ENCODE measurements at places on chromosomes 3 and 15.

DNA sequence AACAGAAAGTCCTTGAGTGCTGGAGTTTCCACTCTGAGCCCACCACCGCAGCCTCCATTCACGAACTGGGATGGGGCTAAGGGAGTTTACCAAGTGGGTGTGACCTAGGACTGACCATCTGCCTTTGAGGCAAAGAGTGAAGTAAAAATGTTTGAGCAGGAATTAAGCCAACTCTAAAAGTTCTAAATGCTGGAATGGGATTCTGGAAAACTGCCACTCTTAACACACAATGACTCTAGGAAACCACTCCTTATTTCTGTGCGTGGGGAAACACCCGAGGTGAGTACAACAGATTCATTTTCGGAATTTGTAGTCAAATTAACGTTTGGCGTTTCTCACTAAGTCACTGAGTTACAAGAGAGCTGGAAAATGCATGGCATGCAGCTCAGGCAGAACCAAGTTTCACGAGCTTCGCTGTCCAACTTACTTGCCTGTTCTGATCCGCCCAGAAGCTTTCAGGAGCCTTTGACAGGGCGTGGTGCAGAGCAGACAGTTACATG, 31.6 kb downstream of the ISL2 start:
- DNase-seq, result no peak

DNA sequence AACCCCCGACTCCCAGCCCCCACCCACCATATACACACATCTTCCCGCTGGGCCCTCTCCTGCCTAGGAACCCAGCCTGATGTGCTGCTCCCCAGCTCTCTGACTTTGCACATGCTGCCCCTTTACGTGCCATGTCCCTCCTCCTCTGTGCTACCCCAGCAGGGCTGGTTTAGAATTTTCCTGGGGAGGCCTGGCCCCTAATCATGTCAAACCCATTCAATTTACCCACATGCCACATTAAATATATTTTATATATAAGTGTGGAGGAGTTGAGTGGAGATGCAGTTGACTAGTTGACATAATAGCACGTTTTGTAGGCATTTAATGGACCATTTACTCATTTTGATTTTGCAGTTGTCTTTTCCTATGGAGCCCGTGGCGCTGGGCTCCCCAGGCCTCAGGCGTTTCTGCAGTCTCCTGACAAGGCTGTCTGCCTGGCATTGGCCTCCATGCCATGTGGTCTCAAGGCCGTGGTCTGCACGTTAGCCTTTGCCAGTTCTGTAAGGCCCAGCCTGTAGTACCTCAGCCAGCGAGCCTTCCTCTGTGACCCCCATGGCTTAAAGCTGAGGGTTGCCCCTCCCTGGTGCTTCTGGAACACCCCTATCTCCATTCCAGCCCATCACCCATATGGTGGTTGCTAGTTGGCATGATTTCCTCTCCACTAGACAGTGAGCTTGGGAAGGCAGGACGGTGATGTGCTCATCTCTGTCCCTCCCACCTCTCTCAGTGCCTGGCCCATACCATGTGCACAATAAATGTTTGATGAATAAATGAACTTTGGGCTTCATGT, 155.8 kb downstream of the TLE3 start:
- no peak for DNase-seq

DNA sequence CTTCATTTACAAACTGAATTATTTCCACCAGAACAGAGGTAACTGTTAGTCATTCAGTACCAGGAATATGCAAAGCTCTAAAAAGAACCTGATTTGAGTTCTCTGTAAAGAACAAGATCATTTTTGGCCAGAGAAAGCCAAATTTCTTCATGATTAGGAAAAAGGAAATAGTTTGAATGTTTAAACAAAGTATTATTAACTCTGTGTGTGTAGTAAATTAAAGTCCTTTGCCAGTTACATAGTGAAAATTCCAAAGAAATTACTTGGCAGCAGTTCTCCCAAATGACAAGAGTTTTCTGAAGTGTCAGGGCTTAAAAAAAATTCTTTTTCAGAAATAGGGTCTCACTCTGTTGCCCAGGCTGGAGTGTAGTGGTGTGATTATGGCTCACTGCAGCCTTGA, 24.5 kb downstream of the QTRT2 start:
- DNase-seq, result no peak

GRCh38 chr3:122975163-122975923, 52.2 kb downstream of the SEMA5B start:
- DNase-seq, result no peak

GRCh38 chr3:105317841-105318240, 48.9 kb upstream of the ALCAM start:
- no peak for DNase-seq

DNA sequence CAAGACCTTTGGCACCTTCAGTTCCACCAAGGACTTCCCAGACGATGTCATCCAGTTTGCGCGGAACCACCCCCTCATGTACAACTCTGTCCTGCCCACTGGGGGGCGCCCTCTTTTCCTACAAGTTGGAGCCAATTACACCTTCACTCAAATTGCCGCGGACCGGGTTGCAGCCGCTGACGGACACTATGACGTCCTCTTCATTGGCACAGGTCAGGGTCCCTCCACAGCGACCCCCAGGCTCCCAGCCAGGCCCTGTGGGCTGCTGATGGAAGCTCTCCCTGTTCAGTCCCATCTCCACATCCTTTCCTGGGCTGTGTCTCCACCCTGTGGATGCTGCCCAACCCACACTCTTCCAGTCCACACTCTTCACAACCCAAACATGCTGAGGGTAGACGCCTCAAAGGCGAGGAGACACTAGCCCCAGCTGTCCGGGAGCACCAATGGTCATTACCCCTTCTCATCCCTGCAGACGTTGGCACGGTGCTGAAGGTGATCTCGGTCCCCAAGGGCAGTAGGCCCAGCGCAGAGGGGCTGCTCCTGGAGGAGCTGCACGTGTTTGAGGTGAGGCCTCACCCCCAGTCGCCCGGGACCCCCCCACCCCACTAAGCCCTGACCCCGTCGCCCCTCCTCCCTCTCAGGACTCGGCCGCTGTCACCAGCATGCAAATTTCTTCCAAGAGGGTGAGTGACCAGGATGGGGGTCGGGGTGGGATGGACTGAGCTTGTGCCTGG, 4.3 kb upstream of the LSMEM2 start:
- no peak for DNase-seq
